ENCODE measurements at places on chromosomes 2 and 18.

GRCh38 chr2:238239863-238240756 lies at the start of gene HES6:
Gene HES6 (minus strand): TSS chr2:238240038. CDS start chr2:238239905, 133 bp downstream.
- peak; percentile 55 for DNase-seq

DNA sequence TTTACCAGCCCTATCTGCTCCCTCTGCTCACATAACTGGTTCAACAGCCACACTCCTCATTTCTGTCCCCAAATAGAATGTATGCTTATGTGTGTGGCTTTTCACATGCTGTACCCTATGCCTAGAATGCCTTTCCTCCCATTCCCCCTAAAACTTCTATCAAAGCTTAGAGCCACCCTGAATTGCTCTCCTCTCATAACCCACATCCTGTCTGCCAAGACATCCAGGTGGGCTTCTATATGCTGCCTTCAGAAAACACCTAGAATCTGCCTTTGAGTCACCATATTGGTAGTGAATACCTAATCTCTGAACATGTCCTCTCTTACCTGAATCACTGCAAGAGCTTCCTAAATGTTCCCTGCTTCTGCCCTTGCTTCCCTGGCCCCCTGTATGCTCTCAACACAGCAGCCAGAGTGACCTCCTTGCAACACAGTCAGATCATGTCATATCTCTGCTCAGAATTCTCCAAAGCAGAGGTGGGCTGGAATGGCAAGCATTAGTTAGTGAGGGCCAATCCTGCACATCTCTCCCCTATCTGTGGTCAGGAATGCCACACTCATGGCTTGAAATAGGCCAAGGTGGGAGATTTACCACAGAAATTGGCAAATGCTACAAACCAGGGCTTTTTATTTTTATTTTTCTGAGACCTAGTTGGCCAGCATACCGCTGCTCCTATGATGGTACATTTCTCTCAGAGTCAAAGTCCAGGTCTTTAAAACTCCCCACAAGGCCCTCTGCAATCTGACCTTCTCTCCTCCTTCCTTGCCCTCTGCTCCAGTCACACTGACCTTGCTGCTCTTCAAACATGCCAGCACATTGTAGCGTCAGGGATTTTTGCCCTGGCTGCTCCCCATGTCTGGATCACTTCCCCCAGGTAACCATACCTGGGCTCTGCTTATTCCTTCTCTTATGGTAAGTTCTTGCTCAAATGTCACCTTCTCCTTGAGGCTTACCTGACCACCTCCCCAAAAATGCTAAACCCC lies 111.8 kb upstream of the STON1 start:
- DNase-seq, result no peak

GRCh38 chr2:25310965-25311864 lies 30.5 kb downstream of the DNMT3A start:
- DNase-seq, result no peak

GRCh38 chr2:27162151-27163121 lies 13.6 kb downstream of the TCF23 start:
- no peak for DNase-seq

- DNase-seq, result no peak
Measured at GRCh38 chr2:235301202-235302076, 192.4 kb upstream of the AGAP1 start.

- no peak for DNase-seq
Measured at GRCh38 chr2:43642363-43642762, 5.3 kb downstream of the PLEKHH2 start.

DNA sequence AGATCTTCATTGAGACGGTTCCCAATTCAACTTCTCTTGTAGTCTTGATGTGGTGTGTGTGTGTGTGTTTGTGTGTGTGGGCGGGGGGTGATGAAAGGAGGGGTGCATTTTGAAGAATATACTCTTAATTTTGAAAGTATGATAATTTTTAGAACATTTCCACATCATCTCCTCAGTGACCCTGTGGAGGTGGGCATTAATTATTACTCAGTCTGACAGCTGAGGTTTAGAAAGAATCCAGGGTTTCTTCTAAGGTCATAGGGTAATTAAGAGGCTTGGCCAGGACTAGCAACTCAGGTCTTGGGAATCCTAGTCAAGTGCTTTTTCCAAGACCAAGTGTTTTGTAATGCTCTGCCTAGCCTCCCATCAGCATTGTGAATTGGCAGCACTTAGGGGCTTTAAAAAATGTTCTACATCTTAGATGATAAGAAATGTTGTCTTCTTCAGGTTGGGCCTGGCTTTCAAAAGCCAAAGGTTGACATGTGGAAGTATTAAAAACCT lies 100.5 kb downstream of the SPTBN1 start:
- DNase-seq, result no peak

GRCh38 chr2:209905691-209906090 lies 96.7 kb upstream of the RPE start:
- no peak for DNase-seq

DNA sequence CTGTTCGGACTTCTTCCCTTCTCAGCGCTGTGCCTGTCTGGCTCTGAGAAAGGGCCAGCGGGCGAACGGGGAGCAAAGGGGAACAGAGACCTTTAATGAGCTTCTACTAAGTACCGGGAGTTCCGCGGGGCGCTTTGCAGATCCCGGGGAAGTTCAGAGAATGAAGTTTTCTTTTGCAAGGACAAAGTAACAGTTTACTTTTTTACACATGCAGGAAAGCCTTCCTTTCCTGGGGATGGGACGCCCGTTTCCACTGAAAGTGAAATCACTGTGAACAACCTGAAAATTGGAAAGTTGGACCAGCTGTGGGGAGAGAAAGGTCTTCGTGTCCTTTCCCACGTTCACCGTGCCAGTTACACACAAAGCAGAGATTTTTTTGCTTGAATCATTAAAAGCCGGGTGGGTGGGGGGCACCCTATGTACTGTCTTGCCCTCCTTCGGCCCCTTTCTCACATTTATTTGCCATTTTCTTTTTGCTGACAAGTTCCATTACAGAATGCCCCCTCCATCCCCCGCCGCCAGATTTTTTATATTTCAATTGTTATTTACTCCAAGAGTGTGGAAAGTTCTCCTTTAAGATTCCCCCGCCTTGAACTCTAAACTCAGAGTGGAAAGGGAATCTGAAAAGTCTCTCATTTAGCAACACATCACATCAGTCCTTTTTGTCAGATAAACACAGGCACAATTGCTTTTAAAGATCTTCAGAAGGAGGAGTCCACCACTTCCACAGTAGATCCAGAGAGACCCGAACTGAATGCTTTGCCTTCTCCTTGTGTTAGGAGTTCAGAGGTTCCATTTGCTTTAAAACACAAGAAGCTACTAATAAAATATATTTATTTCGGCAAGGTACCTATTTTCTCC lies 1.1 kb upstream of the FN1 start:
- no peak for DNase-seq

DNA sequence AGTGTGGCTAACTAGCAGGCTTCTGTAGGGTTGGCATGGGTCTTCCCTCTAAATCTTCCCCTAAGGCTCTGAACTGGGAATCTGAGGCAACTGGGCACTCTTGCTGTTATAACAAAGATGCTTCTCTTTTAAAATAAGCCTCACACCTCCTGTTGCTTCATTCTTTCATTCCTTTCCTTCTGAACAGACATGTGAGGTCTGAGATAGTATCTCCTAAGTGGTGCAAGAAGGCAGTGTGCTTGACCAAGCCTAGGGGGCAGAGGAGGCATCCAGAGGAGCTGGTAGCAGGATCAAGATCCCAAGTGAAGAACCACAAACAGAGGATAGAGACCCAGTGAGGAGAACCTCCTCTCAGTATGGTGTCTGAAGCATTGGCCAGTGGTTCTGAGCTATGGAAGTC lies 90.9 kb downstream of the TTC27 start:
- no peak for DNase-seq

DNA sequence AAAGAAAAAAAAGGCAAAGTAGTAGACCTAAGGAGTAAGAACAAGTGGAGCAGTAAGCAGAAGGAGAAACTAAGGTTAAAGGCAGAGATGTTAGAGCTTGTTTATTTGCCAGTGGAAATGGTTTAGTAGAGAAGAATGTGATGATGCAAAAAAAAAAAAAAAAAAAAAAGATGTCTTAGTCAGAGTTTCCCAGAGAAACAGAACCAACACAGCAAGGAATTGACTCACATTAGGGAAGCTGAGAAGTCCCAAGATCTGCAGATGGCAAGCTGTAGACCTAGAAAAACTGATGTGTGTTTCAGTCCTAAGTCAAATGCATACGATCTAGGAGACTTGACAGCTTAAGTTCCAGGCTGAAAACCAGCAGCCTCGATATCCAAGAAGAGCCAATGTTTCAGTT lies 1548.8 kb upstream of the LRRTM1 start:
- DNase-seq, result no peak

DNA sequence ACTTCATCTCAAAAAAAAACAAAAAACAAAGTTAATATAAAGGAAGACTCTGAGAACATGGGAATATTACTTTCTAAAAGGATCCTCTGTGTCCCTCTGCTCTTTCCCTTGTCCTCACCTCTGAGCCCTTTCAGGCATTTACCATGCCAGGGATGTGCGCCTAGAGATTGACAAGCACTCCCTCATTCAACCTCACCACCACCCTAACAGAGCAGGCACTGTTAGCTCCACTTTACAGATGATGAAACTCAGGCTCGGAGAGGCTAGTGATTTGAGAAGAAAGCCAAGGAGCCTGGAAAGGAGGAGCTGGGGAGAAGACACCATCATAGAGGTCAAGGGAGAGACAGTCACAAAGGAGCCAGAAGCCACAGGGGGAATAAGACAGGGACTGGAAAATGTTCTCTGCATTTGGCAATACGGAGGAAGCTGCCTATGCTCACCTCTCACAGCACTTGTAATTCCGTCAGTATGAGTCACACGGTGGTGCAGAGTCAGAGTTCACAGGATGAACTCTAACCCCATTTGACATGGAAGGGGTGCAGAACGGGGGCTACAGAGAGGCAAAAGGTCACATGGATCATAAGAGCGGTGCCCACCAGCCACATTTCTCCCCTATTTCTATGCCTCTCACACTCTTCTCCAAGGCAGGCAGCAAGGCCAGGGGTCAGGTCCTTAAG lies 101.8 kb upstream of the NFU1 start:
- DNase-seq, result no peak

DNA sequence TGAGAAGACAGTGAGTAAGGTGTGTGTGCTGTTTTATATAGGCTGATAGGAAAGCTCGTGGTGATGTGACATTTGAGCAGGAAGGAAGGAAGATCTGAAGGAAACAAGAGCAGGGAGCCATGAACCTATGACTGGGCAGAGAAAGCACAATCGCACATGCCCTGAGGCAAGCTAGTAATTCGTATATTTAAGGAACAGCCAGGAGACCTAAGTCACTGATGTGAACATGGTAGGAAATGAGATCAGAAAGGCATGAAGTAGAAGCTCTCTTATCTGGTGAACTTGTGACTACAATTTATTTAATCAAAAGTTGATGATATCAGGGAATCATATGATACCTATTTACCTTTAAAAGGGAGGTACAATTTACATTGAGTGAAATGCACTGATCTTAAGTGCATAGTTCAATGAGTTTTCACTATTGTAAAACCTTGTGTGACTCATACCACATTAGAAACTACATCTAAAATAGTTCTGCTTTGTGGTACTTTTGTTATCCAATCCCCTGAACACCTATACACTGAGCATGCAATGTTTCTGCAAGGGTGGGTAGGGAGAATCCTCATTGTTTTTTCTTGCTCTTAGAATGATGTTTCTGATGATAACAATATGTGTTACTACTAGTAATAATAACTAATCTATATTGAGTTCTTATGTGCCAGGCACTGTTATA lies 67.5 kb downstream of the GALNT13 start:
- DNase-seq, result no peak

GRCh38 chr18:14939141-14939540 lies 191.2 kb downstream of the ANKRD30B start:
- DNase-seq, result no peak

DNA sequence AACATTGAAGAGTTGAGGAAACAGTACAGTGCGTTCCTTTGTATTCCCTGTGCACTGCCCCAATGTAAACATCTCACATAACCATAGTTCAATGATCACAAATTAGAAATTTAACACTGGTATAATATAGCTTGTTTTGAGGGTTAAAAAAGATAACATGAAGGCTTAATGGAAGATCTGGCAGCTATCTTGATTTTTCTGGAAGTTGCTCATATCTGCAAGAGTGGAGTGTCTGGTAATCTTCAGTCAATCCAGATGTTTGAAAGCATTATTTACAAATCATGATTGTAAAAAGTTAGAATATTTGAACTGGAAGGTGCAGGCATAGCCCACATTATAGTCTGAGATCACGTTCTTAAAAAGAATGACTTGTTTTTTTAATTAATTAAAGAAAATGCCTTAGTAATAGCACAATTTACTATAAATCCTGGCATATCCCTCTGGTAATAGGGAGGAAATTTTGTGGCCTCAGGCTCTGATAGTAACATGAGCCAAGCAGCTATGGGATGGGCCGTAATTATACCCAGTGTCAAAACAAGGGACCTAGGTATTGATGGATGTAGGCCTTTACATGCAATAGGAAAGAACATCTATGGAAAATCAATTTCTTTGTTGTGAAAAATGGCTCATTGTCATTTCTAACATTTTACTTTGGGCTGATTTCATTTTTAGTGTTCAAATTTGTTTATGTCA lies 418.0 kb downstream of the THSD7B start:
- DNase-seq, result no peak

DNA sequence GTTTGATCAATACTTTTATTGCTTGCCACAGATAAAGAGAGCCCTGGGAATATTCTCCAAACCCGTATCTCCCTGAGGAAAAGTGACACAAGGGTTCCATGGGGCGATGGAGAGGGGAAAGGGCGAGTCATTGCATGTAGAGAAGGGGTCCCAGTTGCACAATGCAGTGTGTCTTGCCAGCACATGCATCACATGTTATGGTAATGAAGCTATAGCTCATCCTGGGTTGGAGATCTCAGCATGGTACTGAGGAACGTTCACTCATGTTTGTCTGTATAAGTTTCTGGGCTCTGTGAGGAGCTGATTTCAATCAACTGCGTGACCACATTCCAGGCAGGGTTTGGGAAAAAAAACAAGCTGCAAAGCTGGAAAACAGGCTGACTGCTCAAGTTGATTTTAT lies 220.7 kb upstream of the MC4R start:
- DNase-seq, result no peak
